Peyer's patch (tissue), 4 donors: ENCODE measurements at places on chromosomes 16 and 17. TPM values are rescaled to one million over a fixed set of nuclear protein-coding genes. Genes with fewer than 3 reads are reported as not detected.
A peak's percentile ranks its signal among the peaks of the same experiment; 100 is the strongest.

- H3K4me3 ChIP-seq, result no peak overlapping the region
- H3K36me3 ChIP-seq, result no peaks in the 10 kb centered on the region
- no peak overlapping the region for H3K27ac ChIP-seq
- H3K27me3 ChIP-seq, result no peaks in the 10 kb centered on the region
These were observed 84.5 kb downstream of the TNRC6C start for GRCh38 chr17:78043031-78043430.

- no peaks in the 10 kb centered on the region for H3K27me3 ChIP-seq
- H3K36me3 ChIP-seq, result peaks cover 51% of the 10 kb centered on the region
- H3K4me1 ChIP-seq, result peaks cover 24% of the 10 kb centered on the region
- DNase-seq, result peak; percentile 53
- peak overlapping the region; percentile 99 for H3K27ac ChIP-seq
These were observed 1.5 kb downstream of the NUDT16L1 start for GRCh38 chr16:4694642-4695451.

GRCh38 chr17:4267402-4267801 is 3.6 kb upstream of the ANKFY1 start:
- H3K36me3 ChIP-seq, result no peaks in the 10 kb centered on the region
- no peak for DNase-seq
- H3K4me3 ChIP-seq, result no peak overlapping the region
- peaks cover 13% of the 10 kb centered on the region for H3K4me1 ChIP-seq
- no peaks in the 10 kb centered on the region for H3K27me3 ChIP-seq

DNA sequence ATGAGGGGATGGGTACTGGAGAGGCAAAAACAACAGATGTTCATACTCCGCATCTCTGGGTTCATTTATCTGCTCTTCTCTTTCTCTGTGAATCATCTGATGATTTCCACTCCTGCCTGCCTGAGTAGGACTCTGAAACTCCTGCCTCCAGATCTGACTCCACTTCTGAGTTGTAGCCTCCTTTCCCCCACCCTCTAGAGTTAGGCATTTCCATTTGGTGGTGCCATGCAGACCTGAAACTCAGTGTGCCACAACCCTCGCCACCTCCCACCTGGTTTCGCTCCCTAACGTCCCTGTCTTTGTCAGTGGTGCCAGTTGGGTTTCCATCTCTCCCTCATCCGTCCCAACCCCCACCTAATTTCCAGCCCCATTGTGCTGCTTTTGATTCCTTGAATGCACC is 126.2 kb downstream of the PRKCB start:
- no peaks in the 10 kb centered on the region for H3K36me3 ChIP-seq
- no peaks in the 10 kb centered on the region for H3K4me1 ChIP-seq
- no peaks in the 10 kb centered on the region for H3K27me3 ChIP-seq
- DNase-seq, result no peak
- H3K4me3 ChIP-seq, result no peak overlapping the region
- no peak overlapping the region for H3K27ac ChIP-seq

GRCh38 chr17:12296209-12296625 is 275.5 kb downstream of the MAP2K4 start:
- no peaks in the 10 kb centered on the region for H3K4me1 ChIP-seq
- no peak overlapping the region for H3K27ac ChIP-seq
- DNase-seq, result no peak
- no peaks in the 10 kb centered on the region for H3K36me3 ChIP-seq

DNA sequence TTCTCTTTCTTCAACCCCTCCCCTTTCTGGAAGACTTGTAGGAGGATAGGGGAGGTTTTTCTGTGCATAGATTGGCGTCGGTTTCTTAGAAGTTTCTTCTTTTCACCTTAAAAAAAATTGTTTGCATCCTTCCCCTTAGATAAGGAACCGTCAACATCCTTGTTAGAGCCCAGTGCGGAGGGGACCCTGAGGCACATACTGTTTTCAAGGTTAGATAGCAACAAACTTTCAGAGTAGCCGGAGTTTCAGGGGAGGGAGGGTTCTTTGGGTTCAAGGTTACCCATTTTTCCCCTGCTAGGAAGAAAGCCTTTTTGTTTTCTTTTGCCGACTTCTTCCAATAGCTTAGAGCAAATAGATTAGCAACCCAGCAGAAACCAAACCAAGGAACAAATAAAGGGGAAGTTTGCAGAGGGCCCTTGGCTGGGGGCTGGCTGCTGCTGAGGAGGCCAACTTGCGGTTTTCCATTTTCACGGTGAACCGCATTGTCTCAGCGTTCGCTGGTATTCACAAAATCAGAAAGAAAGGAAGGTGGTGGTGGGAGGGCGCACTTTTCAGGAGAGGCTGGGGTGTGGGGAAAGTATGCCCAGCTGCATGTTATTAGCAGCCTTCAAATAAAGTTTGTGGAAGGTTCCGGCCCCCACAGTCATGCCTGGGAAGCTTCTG is 28.8 kb downstream of the MSI2 start:
- DNase-seq, result peak; percentile 71
- H3K27me3 ChIP-seq, result no peaks in the 10 kb centered on the region
- no peaks in the 10 kb centered on the region for H3K4me1 ChIP-seq

- peaks cover 36% of the 10 kb centered on the region for H3K4me1 ChIP-seq
- H3K36me3 ChIP-seq, result peaks cover 17% of the 10 kb centered on the region
- DNase-seq, result peak; percentile 87
- no peaks in the 10 kb centered on the region for H3K27me3 ChIP-seq
- peak overlapping the region; percentile 89 for H3K27ac ChIP-seq
These were observed 2.3 kb downstream of the LIMD2 start for GRCh38 chr17:63697341-63698286.

- H3K4me1 ChIP-seq, result no peaks in the 10 kb centered on the region
- H3K27ac ChIP-seq, result no peak overlapping the region
- H3K4me3 ChIP-seq, result no peak overlapping the region
- H3K36me3 ChIP-seq, result no peaks in the 10 kb centered on the region
- no peak for DNase-seq
These were observed 1219.8 kb downstream of the CDH8 start for GRCh38 chr16:60816461-60816860.

GRCh38 chr17:29747660-29748059 is 124.9 kb upstream of the CORO6 start:
- no peaks in the 10 kb centered on the region for H3K36me3 ChIP-seq
- DNase-seq, result no peak
- no peak overlapping the region for H3K4me3 ChIP-seq
- no peaks in the 10 kb centered on the region for H3K4me1 ChIP-seq

DNA sequence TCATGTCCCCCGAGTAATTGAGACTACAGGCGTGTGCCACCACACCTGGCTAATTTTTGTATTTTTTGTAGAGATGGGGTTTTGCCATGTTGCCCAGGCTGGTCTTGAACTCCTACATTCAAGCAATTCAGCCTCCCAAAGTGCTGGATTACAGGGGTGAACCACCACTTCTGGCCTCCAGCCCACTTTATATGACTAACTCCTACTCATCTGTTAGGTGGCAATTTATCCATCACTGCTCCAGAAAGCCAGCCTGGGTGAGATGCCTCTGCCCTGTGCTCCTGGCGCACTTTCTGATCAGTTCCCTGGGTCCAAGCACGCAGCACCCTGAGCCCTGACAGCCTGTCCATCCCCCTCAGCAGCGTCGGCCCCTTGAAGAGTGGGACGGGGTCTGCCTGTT is 29.4 kb downstream of the ADAM11 start:
- H3K27ac ChIP-seq, result no peak overlapping the region
- no peak for DNase-seq
- no peak overlapping the region for H3K4me3 ChIP-seq
- no peaks in the 10 kb centered on the region for H3K27me3 ChIP-seq
- no peaks in the 10 kb centered on the region for H3K36me3 ChIP-seq

DNA sequence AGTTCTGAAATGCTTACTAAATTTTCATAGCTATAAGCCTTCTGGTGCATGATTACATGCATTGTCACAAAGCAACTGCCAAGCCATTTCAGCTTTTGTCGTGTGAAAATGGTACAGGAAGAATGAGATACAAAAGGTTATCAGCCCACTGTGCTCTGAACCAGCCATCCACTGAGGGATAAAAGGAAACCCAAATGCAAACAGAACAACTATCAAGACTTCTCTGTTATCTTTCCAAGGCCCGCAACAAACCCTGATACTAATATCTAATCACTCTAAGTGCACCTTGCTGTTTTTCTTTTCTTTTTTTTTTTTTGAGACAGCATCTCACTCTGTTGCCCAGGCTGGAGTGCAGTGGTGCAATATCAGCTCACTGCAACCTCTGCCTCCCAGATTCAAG is 109.0 kb downstream of the FTO start:
- no peaks in the 10 kb centered on the region for H3K27me3 ChIP-seq
- H3K4me1 ChIP-seq, result no peaks in the 10 kb centered on the region
- H3K4me3 ChIP-seq, result no peak overlapping the region
- no peaks in the 10 kb centered on the region for H3K36me3 ChIP-seq
- no peak overlapping the region for H3K27ac ChIP-seq

DNA sequence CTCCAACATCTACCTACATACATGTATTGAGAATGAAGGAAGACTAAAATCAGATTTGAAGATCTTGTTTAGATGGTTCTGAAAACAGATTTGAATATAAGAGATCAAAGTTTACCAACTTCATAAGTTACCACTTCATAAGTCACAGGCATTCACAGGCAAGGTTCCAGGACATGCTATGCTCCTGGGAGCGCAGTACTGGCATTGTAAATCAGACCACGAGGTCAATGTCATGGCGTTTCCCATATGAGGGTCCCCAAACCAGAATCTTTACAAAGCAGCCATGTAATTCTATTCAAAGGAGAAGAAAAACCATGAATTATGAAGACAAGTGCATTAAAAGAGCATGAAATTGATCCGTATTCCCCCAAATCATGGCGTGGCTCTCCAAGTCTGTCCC is 3.0 kb downstream of the CDH11 start:
- no peak for DNase-seq
- H3K4me1 ChIP-seq, result no peaks in the 10 kb centered on the region
- no peaks in the 10 kb centered on the region for H3K36me3 ChIP-seq
- peak overlapping the region; percentile 89 for H3K27ac ChIP-seq
- H3K27me3 ChIP-seq, result peaks cover 6% of the 10 kb centered on the region

GRCh38 chr17:77194179-77194578 is 53.4 kb downstream of the SEC14L1 start:
- no peaks in the 10 kb centered on the region for H3K27me3 ChIP-seq
- H3K4me1 ChIP-seq, result no peaks in the 10 kb centered on the region
- no peak overlapping the region for H3K4me3 ChIP-seq
- no peaks in the 10 kb centered on the region for H3K36me3 ChIP-seq

GRCh38 chr17:57133486-57133885 is 48.4 kb downstream of the AKAP1 start:
- no peak overlapping the region for H3K4me3 ChIP-seq
- no peak for DNase-seq
- no peaks in the 10 kb centered on the region for H3K36me3 ChIP-seq
- no peak overlapping the region for H3K27ac ChIP-seq

GRCh38 chr17:18258356-18259038 is at the start of gene FLII:
TSS of gene FLII (minus strand) at chr17:18258738. CDS start at chr17:18258690, 48 bp downstream.
- H3K36me3 ChIP-seq, result no peaks in the 10 kb centered on the region
- peak; percentile 50 for DNase-seq
- no peaks in the 10 kb centered on the region for H3K27me3 ChIP-seq
- peaks cover 9% of the 10 kb centered on the region for H3K4me1 ChIP-seq
- peak within 1 kb of the TSS; percentile 95 for H3K27ac ChIP-seq

DNA sequence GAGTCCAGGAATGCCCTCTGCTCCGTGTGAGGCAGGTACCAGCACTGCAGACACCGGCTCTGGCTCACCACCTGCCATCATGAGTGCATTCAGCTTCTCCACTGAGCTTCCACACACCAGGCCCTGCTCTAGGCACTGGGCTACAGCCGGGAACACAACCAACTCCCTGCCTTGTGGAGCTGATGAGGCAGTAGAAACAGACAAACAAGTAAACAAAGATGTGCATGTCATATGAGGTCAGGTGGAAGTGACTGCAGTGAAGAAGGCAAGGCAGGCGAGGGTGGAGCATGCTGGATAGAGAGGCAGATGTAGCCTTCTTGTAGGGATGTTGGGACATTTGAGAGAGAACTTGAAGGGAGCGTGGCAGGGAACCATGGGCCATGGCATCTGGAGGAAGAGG is 5.0 kb downstream of the NLRC5 start:
- H3K4me1 ChIP-seq, result peaks cover 19% of the 10 kb centered on the region
- H3K4me3 ChIP-seq, result no peak overlapping the region
- no peak overlapping the region for H3K27ac ChIP-seq
- no peak for DNase-seq
- H3K27me3 ChIP-seq, result no peaks in the 10 kb centered on the region

- no peak within 1 kb of the TSS for H3K27ac ChIP-seq
- no peaks in the 10 kb centered on the region for H3K36me3 ChIP-seq
- no peak within 1 kb of the TSS for H3K4me3 ChIP-seq
- H3K4me1 ChIP-seq, result no peaks in the 10 kb centered on the region
- no peak for DNase-seq
These were observed at the start of gene GAS2L2 for GRCh38 chr17:35752945-35753764. TSS of gene GAS2L2 (minus strand) at chr17:35753239. CDS start at chr17:35752850, 389 bp downstream.

PLEKHG4 gene
- 16.5 TPM for total RNA-seq

NBR1 gene
- total RNA-seq, result 127 TPM

SPHK1 gene
- 5.9 TPM for total RNA-seq

SEZ6 gene
- total RNA-seq, result not detected

MT1E gene
- 2,225 TPM for total RNA-seq

MTSS2 gene
- 41.4 TPM for total RNA-seq

KRTAP2-1 gene
- total RNA-seq, result not detected

FAM20A gene
- not detected for total RNA-seq

ZNF18 gene
- total RNA-seq, result 9.0 TPM

CCL4 gene
- 1.5 TPM for total RNA-seq
